ENCODE measurements at places on chromosomes 12 and 14.

DNA sequence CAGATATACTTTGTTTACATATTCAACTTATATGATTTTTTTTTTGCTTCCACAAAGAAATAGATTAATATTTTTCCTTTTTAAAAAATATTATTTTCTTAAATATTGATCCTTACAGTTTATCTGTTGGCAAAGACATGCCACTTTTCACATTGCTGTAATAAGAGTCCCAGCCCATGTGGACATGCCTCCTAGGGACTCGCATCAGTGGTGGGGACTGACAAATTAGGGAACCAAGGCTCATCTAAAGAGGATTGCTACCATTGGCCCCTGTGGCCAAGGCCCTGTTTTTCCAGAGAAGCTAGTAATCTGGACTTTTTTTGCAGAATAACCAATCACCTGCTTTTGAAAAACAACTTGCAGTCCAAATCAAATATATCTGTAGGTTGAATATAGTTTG lies 27.8 kb upstream of the BMAL2 start:
- no peak for DNase-seq

DNA sequence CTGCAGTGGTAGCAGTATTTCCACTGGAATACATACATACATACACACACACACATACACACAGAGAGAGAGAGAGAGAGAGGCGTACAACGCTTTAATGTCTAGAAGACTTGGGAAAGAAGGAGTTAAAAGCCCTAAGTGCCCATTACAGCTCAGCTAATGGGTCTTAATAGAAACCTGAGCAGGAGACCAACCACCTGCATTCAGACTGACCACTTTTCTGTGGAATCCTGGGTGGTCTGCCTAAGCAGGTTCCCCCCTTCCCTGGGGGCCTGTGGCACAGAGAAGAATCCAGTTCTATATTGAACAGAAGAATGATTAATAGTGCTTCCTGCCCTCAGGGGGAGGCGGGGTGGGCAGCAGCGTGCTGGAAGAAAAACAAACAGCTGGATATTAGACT lies 312.4 kb upstream of the PRKD1 start:
- DNase-seq: no peak

GRCh38 chr12:112936927-112937326 lies 1.3 kb upstream of the OAS3 start:
- no peak for DNase-seq

- DNase-seq: no peak
These were observed 503.5 kb downstream of the PCNX1 start for GRCh38 chr14:71410578-71411284.

DNA sequence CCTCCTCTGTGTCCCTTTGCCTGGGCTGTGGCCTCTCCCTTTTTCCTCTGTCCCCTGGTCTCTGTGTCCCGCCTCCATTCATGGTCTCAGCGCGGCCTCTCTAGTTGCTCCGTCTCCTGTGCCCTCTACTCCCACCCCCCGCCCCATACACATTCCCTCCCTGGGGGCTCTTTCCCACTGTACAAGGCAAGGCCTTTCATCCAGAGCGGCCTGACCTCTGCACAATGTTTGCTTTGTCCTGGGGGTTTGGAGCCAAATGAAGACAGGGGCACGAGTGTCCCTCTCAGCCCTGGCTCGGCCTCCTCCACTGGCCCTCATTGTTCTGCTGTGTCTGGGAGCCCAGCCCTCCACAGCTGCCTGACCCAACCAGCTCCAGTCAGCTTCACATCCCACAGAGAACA lies 678.6 kb downstream of the BCL11B start:
- no peak for DNase-seq

- no peak for DNase-seq
These were observed 227.2 kb upstream of the ATP2B1 start for GRCh38 chr12:89935850-89936249.

GRCh38 chr14:92549105-92549858 lies 35.7 kb downstream of the RIN3 start:
- no peak for DNase-seq

All from LHCN-M2 (cell line).